Kidney epithelial cell (primary cell): ENCODE measurements at places on chromosomes 12 and 14. TPM values are rescaled to one million over a fixed set of nuclear protein-coding genes. Genes with fewer than 3 reads are reported as not detected.

The APAF1 gene
- 12.5 and 15.7 TPM in 2 replicates for total RNA-seq

The OR4M1 gene
- total RNA-seq = not detected in 2 replicates

The FAIM2 gene
- total RNA-seq = not detected in 2 replicates

The SPTB gene
- total RNA-seq = 0.21 and 0.54 TPM in 2 replicates

The NPFF gene
- total RNA-seq = 3.0 TPM in 1 of 2 replicates, not detected in the other

The MIA2 gene
- 38.6 and 41.2 TPM in 2 replicates for total RNA-seq

The ACOT2 gene
- 19.2 and 26.2 TPM in 2 replicates for total RNA-seq

The CCDC88C gene
- total RNA-seq = 22.4 and 25.5 TPM in 2 replicates

The BTBD6 gene
- total RNA-seq = 45.8 and 48.9 TPM in 2 replicates

The TRIM9 gene
- total RNA-seq = 0.92 and 1.2 TPM in 2 replicates

The TAS2R50 gene
- 0.41 and 0.96 TPM in 2 replicates for total RNA-seq

The GUCY2C gene
- not detected in 2 replicates for total RNA-seq

The DACT1 gene
- total RNA-seq = 12.2 and 17.0 TPM in 2 replicates

The NABP2 gene
- 38.9 and 47.6 TPM in 2 replicates for total RNA-seq

The FOXM1 gene
- total RNA-seq = 12.2 and 14.3 TPM in 2 replicates

The TMEM233 gene
- total RNA-seq = 0.62 and 1.5 TPM in 2 replicates

The NDUFA12 gene
- total RNA-seq = 83.2 and 123 TPM in 2 replicates

The IAPP gene
- not detected in 2 replicates for total RNA-seq

The CLEC2A gene
- total RNA-seq = not detected in 2 replicates

The FITM1 gene
- total RNA-seq = not detected in 2 replicates

The NEUROD4 gene
- not detected in 2 replicates for total RNA-seq

The CCDC196 gene
- not detected in 2 replicates for total RNA-seq
